ENCODE measurements at places on chromosomes 16 and 17. TPM values are rescaled to one million over a fixed set of nuclear protein-coding genes. Genes with fewer than 3 reads are reported as not detected.

The COA3 gene
- 88.0 TPM for total RNA-seq

The HP gene
- 1.2 TPM for total RNA-seq

The RHBDL1 gene
- 3.9 TPM for total RNA-seq

The USP43 gene
- 1.2 TPM for total RNA-seq

The PRDM7 gene
- total RNA-seq = 0.16 TPM

The GGT6 gene
- 0.64 TPM for total RNA-seq

The C16orf89 gene
- total RNA-seq = 0.33 TPM

The GJC1 gene
- 9.4 TPM for total RNA-seq

DNA sequence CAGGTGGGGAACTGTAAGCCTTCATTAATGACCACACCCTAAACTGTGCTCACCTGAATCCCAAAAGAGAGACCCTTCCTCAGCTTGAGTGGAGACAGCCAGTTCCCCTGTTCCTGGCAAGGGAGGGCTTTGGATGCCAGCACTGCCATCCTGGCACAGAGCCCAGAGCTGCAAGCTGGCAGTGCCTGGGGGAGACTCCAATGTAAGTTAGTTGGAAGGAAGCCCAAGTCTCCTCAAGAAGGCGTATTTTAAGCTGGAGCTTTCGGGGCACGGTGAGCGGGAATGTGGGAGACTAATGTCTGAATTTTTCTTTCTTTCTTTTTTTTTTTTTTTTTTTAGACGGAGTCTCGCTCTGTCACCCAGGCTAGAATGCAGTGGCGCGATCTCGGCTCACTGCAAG lies 4.7 kb downstream of the CDC42EP4 start:
- no peak for ATAC-seq

- ATAC-seq = no peak
Measured at GRCh38 chr16:22161999-22162655, at the start of gene SDR42E2. Gene SDR42E2, plus strand, starts transcription at chr16:22162506. Its CDS starts 3,077 bp downstream, at chr16:22165583.

GRCh38 chr17:36594626-36595401 lies 3.1 kb downstream of the DHRS11 start:
- ATAC-seq = no peak

DNA sequence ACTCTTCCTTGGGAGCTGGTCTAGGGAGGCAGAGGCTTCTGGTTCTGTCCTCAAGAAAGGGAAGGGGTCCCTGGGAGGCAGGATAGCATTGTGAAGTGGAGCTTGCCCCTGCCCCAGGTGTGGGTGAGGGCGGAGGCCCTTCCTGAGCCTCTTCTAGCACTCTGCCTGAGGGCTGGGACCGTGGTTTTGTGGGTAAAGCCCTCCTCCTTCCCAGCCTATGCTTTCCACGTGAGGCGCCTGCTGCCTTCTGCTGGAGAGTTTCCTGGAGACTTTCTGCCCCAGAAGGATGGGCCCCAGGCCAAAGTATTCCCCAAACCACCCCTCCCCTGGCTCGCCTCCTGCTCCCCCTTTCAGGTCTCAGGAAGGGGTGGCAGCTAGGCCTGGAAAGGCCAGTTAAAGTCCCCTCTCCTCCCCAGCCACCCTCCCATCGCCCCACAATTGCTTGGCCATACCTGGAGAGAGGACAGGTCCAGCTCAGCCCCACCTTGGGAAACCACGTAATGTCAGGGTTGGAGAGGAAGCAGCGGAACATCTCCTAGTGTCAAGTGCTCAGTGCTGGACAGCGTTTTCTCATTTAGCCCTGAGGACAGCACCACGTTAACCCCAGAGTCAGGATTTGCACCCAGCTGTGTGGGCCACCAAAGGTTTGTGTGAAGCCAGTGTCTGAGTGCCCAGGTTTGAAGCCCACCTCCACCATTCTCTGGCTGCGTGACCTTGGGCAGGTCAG lies 5.6 kb downstream of the SBK1 start:
- ATAC-seq = peak; percentile 29

DNA sequence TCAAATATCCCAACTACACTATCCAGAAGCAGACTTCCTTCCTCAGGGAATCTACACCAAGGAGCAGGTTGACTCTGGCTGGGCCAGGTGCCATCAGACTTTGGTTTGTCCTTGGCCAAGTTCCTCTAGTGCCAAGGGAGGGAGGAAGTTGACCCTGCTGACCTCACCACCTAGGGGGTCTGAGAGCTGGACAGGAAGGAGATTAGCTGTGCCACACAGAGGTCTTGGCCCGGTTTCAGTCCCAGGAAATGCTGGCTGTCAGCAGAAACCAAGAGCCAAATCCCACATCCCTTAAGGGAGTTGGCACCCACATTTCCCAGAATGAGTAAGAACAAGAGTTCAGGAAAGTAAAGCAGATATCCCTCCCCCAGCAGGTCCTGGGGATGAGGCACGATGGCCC lies 178.2 kb downstream of the SALL1 start:
- ATAC-seq = no peak

DNA sequence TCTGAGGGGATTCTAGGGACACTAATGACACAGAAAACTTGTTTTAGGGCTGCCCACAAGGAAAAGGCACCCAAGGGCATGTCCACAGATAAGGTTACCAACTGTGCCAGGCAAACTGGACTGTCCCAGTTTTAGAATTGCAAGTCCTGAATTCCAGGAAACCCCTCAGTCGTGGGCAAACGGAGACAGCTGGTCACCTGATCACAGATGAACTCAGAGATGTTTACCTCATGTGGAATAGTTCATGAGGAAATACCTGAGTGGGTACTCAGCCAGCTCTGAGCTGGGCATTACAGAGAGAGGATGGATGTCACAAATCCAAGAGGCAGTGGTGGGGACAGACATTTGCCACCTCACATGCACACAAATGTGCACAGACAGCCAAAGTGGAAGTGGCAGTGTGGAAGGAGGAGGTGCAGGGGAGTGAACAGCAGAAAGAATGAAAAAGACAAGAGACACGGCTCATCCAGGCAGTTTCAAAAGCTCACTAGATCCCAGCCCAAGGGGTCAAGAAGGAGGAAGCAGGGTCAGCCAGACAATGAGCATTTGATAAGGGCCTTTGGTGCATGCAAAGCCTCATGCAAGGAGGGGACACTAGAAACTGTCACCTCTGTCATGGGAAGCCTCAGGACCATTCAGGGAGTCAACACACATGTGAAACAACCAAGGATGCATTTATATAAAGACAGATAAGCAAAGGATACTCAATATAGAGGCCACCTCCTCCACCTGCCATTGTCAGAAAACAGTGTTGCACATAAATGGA lies 24.8 kb downstream of the TTLL6 start:
- no peak for ATAC-seq

- ATAC-seq = peak; percentile 95
Measured at GRCh38 chr17:67441052-67441895, 64.2 kb downstream of the PITPNC1 start.

GRCh38 chr17:44761932-44762810 lies 3.4 kb downstream of the ADAM11 start:
- no peak for ATAC-seq

DNA sequence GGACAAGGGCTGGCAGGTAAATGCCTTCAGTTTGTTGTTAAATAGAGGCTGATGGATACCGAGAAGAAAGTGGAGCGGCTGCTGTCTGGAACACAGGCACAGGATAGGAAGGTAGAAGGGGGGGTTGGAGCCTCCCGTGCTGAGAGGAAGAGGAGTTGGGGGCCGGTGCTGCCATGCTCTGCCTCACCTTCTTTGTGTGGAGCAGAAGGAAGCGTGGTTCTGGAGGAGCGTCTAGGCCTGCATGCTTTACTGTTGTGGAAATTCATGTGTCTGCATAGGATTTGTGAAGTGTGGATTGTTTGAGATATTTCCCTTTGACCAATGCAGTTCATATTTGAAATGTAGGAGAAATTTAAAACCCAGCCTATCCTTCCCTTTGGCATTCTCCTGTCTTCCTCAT lies 52.3 kb downstream of the FOXK2 start:
- no peak for ATAC-seq

DNA sequence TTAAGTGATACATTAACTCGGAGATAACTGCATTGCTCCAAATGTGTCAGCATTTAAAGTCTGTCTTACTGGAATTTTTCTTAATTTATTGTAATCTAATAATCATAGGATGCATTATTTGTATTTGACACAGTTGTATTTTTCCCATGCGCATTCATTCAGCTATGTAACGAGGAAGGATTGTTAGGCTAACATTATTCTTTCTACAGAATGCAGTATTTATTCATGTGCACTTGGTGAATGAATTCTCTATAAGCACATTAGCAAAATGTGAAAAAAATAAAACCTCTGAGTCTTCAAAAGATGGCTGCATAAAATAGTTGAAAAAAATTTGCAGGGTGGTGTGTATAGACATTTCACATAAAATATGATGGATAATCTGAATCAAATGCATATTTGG lies 168.6 kb downstream of the CNTNAP4 start:
- peak; percentile 19 for ATAC-seq

DNA sequence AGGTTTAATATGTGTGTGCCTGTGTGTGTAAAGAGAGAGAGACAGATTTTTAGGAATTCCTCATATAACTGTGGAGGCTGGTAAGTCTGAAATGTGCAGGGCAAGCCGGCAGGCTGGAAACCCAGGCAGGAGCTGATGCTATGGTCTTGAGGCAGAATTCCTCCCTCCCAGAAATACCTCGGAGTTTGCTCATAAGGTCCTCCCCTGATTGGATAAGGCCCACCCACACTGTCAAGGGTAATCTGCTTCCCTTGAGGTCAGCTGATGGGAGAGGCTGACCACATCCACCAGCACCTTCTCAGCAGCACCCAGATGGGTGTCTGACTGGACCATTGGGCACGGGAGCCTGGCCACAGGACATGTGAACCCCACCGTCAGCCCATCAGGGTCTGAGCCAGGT lies 42.4 kb downstream of the C16orf95 start:
- no peak for ATAC-seq

DNA sequence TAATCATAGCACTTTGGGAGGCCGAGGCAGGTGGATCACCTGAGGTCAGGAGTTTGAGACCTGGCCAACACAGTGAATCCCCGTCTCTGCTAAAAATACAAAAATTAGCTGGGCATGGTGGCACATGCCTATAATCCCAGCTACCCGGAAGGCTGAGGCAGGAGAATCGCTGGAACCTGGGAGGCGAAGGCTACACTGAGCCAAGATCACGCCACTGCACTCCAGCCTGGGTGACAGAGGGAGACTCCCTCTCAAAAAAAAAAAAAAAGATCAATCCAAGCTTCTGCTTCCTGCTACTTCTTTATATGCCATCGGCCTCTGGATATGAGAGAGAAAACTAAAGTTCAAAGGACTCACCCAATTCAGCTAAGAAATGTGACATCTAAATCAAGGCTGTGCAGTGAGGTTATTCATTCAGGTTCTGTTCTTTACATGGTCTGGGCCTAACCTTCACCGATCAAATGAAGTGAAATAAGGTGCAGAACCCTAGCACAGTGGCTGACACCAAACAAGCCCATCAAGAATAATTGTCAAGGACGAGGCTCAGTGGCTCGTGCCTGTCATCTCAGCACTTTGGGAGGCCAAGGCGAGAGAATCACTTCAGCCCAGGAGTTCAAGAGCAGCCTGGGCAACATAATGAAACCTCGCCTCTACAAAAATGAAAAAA lies 25.6 kb downstream of the ZP2 start:
- ATAC-seq = no peak

DNA sequence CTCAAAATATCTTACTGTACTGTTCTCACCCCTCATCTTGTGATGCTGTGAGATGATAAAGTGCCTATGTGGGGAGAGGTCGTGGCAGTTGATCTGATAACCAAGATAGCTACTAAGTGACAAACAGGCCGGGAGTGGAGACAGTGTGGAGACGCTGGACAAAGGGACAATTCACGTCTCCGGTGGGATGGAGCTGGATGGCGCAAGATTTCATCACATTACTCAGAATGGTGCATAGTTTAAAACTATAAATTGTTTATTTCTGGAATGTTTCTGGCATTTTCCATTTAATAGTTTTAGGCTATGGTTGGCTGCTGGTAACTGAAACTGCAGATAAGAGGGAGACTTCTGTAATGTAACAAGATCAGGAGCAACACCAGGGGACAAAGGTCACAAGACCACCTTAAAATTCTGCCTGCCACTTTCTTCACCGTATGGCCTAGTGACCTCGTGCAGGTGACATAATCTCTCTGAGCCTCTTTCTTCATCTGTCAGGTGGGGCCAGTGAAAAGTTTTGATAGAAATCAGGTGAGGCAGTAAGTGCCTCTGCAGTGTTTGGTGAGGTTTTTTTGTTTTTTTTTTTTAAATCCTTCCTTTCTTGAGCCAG lies 54.4 kb upstream of the LGALS9 start:
- ATAC-seq = peak; percentile 45

DNA sequence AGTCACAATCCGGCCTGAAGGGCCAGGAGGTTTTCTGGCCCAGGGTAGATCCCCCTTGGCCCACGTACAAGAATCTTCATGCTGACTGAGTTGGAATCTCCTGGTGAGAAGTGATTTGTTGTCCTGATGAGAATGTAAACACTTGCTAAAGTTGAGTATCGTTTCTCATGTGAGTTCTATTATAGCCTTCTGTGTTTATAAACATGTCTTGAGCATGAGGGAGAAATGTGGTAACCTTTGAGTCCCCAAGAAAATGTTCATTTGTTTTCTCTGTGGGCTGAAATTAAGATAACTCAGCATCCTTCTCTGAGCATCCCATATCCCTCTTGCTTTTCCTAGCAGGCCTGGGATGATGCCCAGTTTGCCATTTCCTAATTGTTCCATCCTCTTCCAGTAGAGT lies 204.8 kb downstream of the FTO start:
- ATAC-seq = no peak

GRCh38 chr16:81451753-81452680 lies 7.4 kb downstream of the CMIP start:
- peak; percentile 69 for ATAC-seq

- no peak for ATAC-seq
Measured at GRCh38 chr16:88886845-88887521, 20.5 kb upstream of the PABPN1L start.

DNA sequence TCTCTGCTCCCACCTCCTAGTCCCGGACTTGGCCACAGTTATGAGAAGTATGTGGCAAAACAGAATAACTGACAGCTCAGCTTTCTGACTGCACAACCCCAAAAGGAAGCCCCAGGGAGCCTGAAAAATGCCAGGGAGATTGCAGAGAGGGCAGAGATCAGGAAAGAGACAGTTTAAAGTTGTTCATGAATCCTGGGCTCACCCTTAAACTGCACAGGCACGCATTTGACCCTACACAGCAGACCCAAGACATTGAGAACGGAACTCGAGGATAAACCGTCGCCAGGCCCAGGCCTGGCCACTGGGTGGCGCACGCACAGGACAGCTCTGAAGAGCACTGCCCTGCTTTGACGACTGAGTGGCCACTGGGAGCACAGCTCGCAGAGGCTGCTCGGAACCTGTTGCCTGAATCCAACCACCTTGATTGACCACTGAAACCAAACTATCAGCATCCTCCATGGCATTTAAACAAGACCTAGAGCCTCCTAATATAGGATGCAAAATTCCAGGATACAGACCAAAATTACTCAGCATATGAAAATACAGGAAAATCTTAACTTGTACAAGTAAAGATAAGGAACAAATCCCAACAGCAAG lies 114.0 kb downstream of the C16orf95 start:
- peak; percentile 61 for ATAC-seq

Data from motor neuron (in vitro differentiated cells).